ENCODE measurements at places on chromosomes 16 and 17.
A peak's percentile ranks its signal among the peaks of the same experiment; 100 is the strongest.

GRCh38 chr16:4900750-4901149 is 36.2 kb downstream of the PPL start:
- no peak for DNase-seq

GRCh38 chr16:30003670-30004423 is 7.0 kb downstream of the DOC2A start:
- DNase-seq = no peak

- DNase-seq = no peak
These were observed 130.8 kb upstream of the CES5A start for GRCh38 chr16:56005958-56006357.

DNA sequence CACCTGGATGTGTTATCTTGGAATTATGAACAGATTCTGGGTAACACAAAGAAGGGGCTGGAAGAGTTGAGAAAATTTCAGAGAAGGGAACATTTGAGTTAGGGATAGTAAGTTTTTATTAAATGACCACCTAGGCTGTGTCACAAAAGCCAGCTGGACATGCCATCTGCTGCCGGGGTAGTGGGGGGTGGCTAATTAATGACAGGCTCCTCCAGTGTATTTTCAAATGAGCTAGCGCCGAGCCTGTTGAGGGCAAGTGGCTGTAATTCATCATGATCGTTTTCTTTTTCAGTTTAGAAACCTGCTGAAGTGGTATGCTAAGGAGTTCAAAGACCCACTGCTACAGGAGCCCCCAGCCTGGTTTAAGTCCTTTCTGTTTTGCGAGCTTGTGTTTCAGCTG is 6.2 kb downstream of the TMEM97 start:
- DNase-seq = no peak

- no peak for DNase-seq
These were observed 49.9 kb downstream of the TEX14 start for GRCh38 chr17:58641887-58642311.

DNA sequence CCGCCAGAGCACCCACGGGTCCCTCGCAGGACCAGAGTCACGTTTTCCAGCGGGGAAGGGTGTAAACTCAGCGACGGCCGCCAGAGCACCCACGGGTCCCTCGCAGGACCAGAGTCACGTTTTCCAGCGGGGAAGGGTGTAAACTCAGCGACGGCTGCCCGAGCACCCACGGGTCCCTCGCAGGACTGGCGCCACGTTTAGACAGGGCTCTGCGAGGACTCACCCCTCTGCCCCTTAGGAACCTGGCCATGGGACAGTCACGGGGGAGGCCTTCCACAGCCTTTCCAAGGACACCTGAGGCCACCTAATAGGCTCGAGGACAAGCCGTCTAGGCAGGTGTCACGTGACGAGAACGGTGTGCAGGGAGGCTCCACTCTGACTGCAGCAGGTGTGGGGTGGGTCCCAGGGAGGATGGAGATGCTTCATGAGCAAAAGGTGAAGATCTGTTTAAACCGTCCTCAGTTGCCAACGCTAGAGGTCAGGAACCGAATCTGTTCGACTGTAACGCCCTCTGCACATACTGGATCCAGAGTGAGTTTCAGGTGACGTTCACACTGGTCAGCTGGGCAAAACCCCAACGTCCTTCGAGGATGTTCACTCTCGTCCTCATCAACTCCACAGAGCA is 48.0 kb upstream of the METRNL start:
- DNase-seq = no peak

DNA sequence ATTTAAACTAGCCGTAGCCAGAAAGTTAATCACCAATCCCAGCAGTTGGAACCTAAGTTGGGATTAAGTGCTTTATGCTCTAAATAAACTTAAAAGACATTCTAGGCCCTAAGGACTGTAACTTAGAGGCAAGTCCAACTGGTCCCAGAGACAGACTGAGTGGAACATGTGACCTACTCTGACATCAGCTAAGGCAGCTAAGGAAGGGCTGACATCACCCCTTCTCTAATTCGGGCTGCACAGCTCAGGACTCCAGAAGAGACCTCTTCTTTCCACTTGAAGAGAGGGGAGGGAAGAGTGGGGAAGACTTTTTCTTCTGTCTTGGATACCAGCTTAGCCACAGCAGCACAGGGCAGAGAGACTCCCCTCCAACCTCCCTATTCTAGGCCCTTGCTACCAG is 565.2 kb downstream of the CDH8 start:
- no peak for DNase-seq

DNA sequence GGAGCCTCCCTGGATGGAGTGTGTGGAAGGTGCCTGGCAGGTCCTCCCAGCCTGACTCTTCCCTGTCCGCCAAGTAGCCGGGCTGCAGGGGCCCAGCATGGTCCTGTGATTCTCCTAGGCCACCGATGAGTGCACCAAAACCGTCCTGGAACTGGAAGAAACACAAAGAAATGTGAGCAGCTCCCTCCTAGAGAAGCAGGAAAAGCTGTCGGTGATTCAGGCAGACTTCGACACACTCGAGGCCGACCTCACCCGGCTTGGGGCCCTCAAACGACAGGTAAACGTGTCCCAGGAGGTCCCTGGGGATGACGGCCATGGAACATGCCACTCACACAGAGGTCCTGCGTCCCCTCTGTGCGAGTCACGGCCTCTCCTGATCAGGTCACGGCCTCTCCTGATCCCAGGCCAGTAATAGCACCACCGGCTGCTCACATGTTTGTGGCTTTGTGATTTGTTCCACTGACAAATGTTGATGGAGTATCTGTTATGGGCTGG is 4.2 kb upstream of the GAA start:
- DNase-seq = no peak

GRCh38 chr16:56953006-56953405 is 8.7 kb upstream of the CETP start:
- DNase-seq = no peak

GRCh38 chr17:77459018-77459755 is 318.4 kb downstream of the SEC14L1 start:
- DNase-seq = no peak

DNA sequence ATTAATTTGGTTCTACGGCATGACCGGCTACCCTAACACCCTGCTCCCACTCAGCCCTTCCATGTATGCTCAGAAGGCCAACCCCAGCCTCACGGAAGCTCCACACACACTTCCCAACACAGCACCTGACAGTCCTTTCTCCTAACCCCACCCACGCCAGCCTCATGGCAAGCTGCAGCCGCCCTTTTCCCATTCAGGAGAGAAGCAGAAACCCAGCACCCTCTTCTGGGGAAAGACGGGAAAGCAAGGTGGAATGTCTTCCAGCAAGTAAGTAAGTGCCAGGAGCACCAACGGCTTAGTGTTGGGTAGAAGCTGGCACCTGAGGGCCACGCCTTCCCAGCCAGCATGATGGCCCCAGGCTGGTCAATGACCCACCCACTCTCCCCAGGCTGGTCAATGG is 32.1 kb downstream of the ABR start:
- no peak for DNase-seq

GRCh38 chr16:2455081-2455845 is 4.6 kb upstream of the TEDC2 start:
- DNase-seq = no peak

- DNase-seq = no peak
These were observed 86.7 kb downstream of the USP31 start for GRCh38 chr16:23062524-23062923.

DNA sequence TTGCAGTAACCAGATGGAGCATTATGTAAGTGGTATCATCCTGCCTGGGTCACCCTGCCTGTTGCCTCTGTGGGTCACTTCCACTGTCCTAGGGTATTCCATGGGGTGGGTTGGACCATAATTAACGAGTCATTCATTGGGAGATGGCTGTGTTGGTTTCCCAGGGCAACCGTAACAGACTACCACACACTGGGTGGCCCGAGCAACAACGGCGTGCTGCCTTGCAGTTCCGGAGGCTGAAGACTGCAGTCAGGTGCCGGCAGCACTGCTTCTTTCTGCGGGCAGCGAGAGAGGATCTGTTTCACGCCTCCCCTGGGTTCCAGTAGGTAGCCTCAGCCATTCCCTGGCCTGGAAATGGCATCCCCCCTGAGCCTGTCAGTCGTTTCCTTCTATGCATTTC is 28.9 kb upstream of the CMIP start:
- DNase-seq = no peak

- DNase-seq = no peak
These were observed 11.3 kb upstream of the USP7 start for GRCh38 chr16:8975039-8975438.

GRCh38 chr17:6862825-6863224 is 31.3 kb upstream of the TEKT1 start:
- no peak for DNase-seq

- no peak for DNase-seq
These were observed 115.1 kb downstream of the MRTFB start for GRCh38 chr16:14186007-14186794.

DNA sequence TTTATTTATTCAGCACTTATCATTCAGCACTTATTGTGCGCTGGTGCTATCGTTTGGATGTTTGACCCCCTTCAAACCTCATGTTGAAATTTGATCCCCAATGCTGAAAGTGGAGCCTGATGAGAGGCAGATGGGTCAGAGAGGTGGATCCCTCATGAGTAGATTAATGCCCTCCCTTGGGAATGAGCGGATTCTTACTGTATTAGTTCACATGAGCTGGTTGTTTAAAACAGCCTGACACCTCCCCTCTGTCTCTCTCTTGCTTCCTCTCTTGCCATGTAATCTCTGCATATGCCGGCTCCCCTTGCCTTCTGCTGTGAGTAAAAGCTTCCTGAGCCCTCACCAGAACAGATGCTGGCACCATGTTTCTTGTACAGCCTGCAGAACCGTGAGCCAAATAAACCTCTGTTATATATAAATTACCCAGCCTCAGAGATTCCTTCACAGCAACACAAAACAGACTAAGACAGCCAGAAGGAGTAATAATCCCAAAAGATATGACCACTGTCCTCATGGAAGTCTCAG is 111.1 kb downstream of the CACNG3 start:
- no peak for DNase-seq

GRCh38 chr16:68737046-68737729 is at the start of gene CDH1:
CDH1 (plus strand) TSS chr16:68737292; CDS start chr16:68737416, 124 bp downstream.
- peak; percentile 22 for DNase-seq

GRCh38 chr17:28947639-28948038 is 3.7 kb downstream of the PHF12 start:
- DNase-seq = no peak

DNA sequence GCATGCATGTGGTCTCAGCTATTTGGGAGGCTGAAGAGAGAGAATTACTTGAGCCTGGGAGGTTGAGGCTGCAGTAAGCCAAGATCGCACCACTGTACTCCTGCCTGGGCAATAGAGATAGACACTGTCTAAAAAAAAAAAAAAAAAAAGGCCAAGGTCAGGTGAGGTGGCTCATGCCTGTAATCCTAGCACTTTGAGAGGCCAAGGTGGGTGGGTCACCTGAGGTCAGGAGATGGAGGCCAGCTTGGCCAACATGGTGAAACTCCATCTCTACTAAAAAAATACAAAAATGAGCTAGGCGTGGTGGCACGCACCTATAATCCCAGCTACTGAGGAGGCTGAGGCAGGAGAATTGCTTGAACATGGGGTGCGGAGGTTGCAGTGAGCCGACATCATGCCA is 28.2 kb upstream of the CORO1A start:
- no peak for DNase-seq

All from activated naive CD4-positive, alpha-beta T cell treated with Interleukin-2 at 50 U/mL for 16 hours (primary cell).